Left lung (tissue), 14 donors: ENCODE measurements at places on chromosomes 11 and 22. TPM values are rescaled to one million over a fixed set of nuclear protein-coding genes. Genes with fewer than 3 reads are reported as not detected.

DNA sequence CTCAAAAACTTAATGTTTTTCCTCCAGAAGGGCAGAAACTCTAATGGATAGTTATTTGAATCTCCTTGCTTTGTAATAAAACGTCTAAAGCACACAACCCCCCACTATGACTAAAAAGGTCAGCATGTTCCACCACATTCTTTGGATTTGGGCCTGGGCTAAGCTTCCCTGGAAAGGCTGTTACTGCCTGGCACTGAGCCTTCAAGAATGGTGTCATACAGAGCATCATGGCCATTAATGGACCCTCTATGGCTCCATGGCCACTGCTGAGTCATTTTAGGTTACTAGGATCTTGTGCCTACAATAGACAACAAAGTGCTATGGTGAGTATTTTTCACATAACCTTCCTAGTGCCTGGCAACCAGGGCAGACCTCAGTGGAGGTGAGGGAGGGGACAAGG lies 242.6 kb upstream of the FAT3 start:
- DNase-seq, result no peak

DNA sequence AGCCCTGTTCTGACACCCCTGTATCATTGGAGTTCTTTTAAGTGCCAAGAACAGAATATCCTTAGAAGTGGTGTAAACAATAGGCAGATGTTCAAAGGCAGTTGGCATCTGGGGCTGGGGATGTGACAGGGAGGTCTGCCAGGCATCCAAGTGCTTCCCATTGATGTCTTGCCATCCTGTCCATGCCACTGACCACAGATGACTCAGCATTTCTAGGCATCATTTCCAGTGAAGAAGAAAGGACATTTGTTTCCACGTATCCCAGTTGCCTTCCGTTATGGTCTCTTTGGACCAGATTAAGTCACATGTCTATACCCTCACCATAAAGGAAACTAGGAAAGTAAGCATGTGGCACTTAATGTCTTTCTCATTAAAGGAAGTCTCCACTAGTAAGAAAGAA lies 76.7 kb upstream of the BARX2 start:
- DNase-seq, result no peak

DNA sequence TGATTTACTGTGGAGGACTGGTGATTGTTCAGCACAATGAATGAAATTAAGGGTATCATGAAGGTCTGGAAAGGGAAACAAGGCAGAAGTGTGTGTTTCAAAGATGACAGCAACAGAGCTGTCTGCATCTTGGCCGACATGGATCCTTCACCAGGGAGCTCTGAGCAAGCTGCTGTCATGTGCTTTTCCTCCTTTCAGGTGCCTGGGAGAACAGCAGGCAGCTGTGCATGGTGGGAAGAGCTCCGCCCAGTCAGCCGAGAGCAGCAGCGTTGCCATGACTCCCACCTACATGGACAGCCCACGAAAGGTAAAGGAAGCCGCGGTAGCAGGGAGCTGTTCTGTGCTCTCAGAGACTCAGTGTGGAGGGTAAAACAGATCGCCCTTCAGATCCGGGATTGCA lies 87.1 kb upstream of the YWHAH start:
- DNase-seq, result no peak

DNA sequence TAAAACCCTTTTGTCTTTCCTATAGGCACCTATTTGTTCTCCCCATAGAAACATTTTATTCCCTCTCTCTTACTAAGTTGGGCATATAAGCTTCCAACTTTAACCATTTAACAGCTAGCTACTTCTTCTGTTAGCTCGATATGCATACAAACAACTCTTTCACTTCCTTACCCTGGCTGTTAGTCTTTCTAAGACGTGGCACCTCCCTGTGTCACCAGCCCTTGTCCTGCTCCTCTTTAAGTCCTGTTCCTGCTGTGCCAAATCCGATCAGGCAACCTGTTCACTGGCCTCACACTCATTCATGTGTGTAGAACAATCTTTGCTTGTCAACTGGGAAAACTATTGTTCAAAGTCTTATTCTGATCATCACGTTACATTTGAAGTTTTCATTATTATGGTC lies 1376.1 kb upstream of the TENM4 start:
- DNase-seq, result no peak

DNA sequence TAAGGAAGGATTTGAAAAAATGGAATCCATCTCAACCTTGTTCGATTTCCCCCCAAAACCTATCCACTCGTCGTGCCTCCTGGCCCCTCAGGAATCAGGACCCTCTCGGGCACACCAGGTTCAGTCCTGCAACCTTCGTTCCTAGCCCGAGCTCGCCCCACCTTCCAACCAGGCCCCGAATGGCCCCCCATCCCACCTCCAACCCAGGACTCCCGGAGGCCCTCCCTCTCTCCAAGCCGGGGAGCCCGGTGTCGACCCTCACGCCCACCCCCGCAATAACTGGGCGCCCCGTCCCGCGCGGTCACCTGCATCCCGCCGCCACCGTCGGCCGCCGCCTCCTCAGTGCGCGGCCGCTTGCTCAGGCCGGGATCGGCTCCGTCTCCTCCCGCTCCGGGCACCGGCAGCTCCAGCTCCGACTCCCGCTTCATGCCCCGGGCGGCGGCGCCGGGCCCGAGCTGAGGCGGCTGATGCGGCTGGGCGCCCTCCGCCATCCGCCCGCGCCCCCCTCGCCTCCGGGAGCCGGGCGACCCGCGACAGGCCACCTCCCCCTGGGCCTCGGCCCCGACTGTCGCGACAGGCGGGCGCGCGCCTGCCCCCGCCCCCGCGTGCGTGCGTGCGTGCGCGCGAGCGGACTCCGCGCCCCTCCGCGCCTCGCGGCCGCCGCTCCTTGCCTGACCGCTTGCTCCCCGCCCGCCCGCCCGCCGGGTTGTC lies 534 bp downstream of the RBFOX2 start:
- peak; percentile 34 for DNase-seq

GRCh38 chr11:110801328-110801727 lies 89.1 kb upstream of the ARHGAP20 start:
- peak; percentile 50 for DNase-seq

DNA sequence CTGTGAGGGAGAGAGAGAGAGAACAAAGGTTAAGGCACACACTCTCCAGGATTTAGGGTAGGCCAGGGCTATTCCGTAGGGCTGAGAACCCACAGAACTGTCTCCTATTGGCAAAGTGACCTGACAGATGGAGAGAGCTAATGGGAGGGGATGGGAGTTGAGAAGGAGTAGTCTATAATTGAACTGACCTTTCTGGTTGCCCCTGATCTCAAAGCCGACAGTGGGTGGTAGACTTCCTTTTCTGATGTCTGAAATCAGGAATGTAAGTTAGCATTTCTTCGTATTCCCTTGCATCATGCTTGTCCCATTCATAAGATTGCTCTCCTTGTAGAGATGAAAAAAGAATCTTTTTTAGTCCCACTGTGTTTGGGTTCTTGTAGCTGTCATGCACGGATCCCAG lies 210.1 kb downstream of the NTM start:
- no peak for DNase-seq

GRCh38 chr22:22226448-22227187 lies 18.0 kb upstream of the VPREB1 start:
- DNase-seq, result no peak

GRCh38 chr11:69355346-69355940 lies 61.5 kb downstream of the MYEOV start:
- no peak for DNase-seq

DNA sequence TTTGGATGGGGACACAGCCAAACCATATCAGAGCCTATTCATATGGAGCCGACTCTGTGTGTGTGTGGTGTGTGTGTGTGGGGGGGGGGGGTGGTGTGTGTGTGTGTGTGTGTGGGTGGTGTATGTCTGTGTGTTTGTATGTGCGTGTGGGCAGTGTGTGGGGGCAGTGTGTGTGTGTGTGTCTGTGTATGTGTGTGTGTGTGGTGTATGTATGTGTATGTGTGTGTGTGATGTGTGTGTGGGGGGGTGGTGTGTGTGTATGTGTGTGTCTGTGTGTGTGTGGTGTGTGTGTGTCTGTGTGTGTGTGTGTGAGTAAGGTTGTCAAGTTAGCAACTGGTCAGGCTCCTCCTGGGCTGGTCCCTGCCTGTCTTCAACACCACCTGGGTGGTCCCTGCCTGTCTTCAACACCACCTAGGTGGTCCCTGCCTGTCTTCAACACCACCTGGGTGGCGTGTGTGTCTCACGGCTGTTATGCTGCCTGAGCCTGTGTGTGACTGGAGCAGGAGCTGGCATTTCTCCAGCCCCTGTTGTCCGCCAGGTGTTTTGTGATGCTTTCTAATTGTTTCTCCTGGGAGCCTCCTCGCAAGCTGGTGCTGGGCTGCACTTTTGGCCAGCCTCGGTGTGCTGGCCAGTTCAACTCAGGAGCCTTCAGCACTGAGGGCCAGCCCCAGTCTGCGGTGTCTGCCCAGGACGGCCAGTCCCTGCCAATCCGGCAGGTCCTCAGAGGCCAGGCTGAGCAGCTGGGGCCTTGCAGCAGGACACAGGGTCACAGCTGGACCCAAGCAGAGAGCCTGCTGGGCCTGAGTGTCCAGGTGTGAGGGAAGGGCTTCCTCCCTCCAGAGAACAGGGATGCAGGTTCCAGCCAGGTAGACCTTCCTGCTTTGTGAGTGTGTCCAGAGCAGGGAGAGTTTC lies 21.5 kb upstream of the PVALB start:
- DNase-seq, result no peak

DNA sequence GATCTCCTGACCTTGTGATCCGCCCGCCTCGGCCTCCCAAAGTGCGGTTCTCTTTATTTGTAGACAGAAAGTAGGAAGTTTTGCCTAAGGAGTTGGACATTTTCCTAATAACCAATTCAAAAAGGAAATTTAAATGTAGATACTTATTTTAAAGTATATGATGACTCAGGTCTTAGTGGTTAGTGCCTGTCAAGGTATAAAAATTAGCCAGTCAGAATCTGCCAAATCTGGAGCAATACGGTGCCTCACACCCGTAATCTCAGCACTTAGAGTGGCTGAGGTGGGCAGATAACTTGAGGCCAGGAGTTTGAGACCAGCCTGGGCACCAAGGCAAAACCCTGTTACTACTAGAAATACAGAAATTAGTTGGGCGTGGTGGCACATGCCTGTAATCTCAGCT lies 86.7 kb upstream of the RASSF10 start:
- no peak for DNase-seq

- peak; percentile 79 for DNase-seq
Measured at GRCh38 chr22:50326956-50327710, at the start of gene DENND6B. DENND6B (minus strand) TSS chr22:50327012; CDS start chr22:50326988, 24 bp downstream.

DNA sequence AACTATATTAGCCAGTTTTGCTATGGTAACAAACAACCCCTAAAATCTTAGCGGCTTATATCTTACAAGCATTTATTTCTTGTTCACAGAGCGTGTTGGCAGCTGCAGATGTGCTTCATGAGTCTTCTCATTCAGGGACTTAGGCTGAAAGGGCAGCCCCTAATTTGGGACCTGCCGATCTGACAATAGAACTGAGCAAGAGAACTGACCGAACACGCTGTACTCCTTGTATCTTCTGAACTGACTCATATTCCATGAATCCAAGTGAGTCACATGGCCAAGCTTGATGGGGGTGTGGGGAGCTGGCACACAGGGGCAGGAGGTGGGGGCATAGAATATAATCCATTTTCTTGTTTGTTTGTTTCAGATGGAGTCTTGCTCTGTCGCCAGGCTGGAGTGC lies 481.7 kb upstream of the CADM1 start:
- no peak for DNase-seq

DNA sequence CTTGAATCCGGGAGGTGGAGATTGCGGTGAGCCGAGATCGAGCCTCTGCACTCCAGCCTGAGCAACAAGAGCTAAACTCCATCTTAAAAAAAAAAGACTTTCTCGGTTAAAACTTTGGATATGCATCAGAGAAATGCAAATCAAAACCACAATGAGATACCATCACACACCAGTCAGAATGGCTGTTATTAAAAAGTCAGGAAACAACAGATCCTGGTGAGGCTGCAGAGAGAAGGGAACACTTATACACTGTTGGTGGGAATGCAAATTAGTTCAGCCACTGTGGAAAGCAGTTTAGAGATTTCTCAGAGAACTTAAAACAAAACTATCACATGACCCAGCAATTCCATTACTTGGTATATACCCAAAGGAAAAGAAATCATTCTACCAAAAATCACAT lies 619.4 kb upstream of the KIRREL3 start:
- no peak for DNase-seq

GRCh38 chr11:18172666-18173065 lies at the start of gene MRGPRX4:
MRGPRX4 (plus strand) TSS chr11:18172837; CDS start chr11:18173257, 420 bp downstream.
- DNase-seq, result no peak

DNA sequence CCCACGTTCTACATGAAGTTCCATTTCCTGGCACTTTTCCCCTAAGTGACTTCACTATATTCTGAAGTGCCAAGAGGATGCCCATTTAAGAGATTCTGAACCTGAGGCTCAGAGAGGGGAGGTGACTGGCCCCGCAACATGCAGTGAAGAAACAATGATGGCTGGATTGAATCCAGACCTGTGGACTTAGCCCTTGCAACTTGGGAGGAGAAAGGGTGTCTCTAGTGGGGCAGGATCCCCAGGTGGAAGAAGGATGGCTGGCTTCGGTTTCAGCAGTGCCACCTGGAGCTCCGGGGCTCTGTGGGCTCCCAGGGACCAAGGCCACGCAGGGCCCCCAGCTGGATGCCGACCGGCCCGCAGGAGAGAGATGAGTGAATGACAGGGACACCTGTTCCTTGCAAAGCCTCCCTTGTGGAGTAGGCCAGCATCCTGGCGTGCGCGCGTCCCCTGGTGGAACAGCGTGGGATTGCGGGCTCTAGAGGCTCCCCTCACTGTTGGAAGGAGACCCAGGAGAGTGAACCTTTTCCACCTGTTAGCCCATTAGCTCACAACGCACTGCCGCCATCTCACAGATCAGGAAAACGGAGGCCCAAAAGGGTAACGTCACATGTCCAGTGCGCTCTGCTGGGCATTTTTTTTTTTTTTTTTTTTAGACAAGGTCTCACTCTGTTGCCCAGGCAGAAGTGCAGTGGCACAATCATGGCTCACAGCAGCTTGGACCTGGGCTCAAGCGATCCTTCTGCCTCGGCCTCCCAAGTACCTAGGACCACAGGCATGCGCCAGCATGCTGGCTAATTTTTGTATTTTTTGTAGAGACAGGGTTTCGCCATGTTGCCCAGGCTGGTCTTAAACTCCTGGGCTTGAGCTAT lies 104.7 kb downstream of the KIAA1671 start:
- peak; percentile 89 for DNase-seq

The TYR gene
- polyA plus RNA-seq, result not detected

The SORL1 gene
- polyA plus RNA-seq, result 32.2 TPM

The RIMBP3B gene
- polyA plus RNA-seq, result 0.16 TPM

The RIMBP3C gene
- 0.23 TPM for polyA plus RNA-seq

The IGF2 gene
- 86.7 TPM for polyA plus RNA-seq

The OR51B5 gene
- polyA plus RNA-seq, result 0.83 TPM

The OR51S1 gene
- polyA plus RNA-seq, result not detected

The OR10D3 gene
- not detected for polyA plus RNA-seq

The UCP2 gene
- polyA plus RNA-seq, result 38.6 TPM
